ENCODE measurements at places on chromosomes 12 and 14.

DNA sequence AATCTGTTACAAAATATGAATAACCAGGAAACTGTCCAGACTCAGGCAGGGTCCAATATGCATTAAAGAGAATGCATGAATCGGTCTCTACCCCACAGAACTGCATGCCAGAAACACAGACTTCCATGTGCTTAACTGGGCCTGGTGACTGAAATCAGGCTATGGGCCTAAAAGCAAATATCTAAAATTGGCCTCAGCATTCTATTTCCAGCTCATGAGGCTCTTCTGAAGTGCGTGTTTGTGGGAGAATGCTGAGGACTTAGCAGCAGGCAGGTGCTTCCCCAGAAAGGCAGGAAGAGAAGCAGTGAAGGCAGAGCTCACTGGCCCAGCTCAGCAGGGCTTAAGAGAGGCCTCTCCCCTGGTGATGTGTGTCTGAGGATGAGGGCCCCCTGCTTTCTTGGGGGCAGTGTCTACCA, 48.5 kb downstream of the ADGRD1 start:
- no peak for DNase-seq

- no peak for DNase-seq
Observed at GRCh38 chr12:38838056-38838850, 67.1 kb downstream of the CPNE8 start.

- no peak for DNase-seq
Observed at GRCh38 chr14:71716041-71716772, 216.0 kb upstream of the RGS6 start.

- DNase-seq, result no peak
Observed at GRCh38 chr12:113086249-113087164, 30.0 kb downstream of the DTX1 start.

DNA sequence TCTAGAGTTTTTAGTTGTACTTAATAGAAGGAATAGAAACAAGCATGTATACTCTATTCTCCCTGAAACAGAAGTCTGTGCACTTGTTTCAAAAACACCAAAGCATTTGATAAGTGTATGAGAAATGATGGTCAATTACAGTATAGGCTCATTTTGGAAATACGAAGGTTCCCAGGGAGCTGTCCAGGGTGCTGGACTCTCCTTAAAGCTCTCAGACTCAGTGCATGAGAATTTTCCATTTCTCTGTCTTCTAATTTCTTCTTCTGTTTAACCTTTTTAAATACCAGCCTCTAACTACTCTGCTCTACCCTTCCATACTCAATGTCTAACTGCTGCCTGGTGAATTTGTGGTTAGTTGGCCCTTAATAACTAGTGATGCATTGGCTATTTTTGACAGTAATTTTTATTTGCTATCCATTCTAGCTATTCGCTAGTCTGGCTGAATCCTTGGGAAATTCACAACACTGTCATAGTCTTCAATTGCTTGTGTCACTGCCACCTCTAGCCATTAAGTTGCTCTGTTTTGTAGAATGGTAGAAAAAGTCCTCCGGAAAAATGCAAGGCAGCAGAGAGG, 229.2 kb downstream of the NRXN3 start:
- DNase-seq, result peak; percentile 23

DNA sequence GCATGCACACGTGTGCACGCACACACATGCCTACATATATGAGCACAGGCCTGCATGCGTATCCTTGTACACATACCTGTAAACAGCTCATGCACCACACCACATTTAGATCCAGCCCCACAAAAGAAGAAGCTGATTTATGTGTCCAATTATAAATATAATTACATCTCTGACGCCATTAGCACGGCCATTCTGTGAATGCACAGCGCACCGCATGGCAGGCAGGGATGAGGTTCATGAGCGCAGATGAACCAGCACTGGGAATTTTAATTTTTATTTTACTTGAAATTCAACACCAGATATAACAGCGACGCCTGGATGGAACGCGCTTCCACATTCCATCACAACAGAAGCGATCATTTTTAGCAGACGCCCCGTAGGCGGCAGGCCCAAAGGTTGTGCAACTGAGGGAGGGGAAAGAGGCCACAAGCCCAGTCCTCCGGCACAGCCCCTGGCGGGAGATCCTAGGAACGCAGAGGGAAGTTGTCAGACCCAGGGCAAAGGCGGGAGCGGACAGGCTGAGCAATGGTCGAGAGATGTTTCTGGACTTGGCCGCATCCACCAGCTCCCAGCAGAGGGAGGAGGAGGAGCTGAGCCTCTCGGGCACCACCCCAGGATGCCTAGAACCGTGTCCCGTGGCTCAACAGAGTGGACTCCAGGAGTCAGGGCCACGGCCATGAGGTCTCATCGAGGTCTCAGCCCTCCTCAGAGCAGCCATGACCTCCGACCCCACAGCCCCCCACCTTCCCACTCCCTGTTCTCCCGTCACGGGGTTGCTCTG, 37.9 kb upstream of the GALNT9 start:
- no peak for DNase-seq

- no peak for DNase-seq
Observed at GRCh38 chr14:69356903-69357543, 41.1 kb downstream of the ERH start.

DNA sequence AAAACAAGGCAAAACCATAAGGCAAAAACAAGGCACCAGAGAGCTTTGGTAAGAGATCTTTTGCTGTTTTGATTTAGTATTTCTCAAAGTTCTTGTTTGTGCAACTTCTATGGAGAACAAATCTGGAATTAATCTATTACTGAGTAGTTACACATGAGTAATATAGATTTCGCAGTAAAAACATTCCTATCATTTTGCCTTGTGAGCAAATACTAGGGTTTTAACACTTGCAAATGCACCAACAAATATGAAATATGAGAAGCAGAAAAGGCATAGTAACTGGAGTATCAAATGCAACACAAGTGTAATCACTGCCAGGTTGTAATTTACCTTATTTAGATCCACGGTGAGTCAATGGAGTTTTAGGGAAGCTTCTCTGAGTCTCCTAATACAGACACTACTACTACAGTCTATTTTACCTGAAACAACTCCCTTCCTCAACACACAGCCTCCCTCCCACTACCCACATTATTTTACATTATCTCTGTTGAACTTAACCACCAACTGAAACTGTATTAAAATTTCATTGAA, 324.1 kb downstream of the FLRT2 start:
- no peak for DNase-seq

- DNase-seq, result no peak
Observed at GRCh38 chr12:4567073-4567881, 5.3 kb downstream of the DYRK4 start.

GRCh38 chr14:22915886-22916521, 2.9 kb downstream of the RBM23 start:
- no peak for DNase-seq

- no peak for DNase-seq
Observed at GRCh38 chr12:44816446-44817017, 59.6 kb downstream of the NELL2 start.

DNA sequence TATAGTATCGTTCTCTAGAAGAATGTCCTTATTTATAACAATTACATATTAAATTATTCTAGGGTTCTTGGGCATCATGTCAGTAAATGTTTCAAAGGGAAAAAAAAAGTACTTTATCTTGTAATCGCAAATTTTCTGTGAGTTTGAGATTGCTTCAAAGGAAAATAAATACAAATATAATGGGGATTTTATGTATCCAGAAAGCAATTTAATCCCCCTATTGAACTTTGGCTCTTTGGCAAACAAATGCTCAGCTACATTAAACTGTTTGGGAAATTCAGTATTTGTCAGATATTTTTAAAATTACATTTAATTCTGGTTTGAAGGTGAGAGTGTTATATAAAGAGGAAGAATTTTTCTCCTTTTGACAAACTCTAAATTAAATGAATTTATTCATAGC, 8.0 kb downstream of the ACSS3 start:
- no peak for DNase-seq

- DNase-seq, result no peak
Observed at GRCh38 chr14:28012629-28013415, 753.8 kb upstream of the FOXG1 start.

DNA sequence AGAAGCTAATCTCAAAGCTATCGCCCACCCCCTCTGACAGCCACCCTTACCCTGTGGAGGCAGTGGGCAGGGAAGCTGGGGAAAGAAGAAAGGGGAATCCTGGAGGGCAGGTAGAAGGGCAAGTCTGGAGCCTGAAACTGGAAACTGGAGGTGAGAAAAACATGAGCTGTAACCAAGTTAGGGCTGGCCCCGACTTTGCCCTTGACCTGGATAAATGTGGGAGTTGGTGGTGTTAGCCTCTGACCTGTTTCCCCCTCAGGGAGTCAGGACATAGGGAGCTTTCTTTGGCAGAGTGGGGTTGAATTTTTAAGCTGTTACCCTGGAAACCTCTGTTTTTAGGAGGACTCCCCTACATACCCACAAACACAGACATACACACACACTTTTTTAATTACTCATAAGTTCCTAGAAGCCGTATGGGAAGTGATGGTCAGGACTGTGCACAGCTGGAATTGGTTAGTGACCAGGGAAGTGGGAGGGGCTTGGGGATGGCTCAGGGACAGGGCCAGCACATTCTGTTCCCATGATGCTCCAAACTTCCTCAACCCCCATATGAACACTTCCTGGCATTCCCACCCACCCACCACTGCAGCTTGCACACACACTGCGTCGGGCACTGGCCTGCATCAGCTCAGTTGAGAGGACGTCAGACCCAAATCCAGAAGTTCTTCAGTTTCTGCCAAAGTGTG, 5.0 kb upstream of the MMP19 start:
- peak; percentile 90 for DNase-seq

GRCh38 chr12:11827091-11828061, 177.9 kb downstream of the ETV6 start:
- DNase-seq, result no peak

Measured in renal cortex interstitium (tissue), 15 donors.